ENCODE measurements at places on chromosomes 5 and 9. TPM values are rescaled to one million over a fixed set of nuclear protein-coding genes. Genes with fewer than 3 reads are reported as not detected.

DNA sequence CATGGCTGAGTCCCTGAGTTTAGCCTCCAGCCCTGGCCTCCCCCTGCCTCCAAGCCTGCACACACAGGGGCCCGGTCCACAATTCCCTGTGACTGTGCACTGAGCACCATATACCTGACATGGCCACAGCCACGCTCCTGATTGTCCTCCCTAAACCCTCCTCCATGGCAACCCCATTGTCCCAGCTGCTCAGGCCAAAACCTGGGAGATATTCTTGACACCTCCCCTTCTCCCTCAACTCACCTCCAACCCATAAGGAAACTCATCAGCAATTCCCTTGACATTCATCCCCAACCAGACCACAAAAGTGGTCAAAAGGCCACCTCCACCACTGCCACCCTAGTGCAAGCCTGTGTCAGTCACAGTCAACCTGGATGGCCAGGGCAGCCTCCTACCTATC lies 107.5 kb upstream of the MVB12B start:
- no peak for DNase-seq

GRCh38 chr9:81537964-81538363 lies 151.4 kb downstream of the TLE1 start:
- DNase-seq: no peak

Gene SLC4A9
- total RNA-seq: not detected

Gene TAS2R1
- total RNA-seq: not detected

GRCh38 chr5:116911074-116911473 lies 336.5 kb upstream of the SEMA6A start:
- DNase-seq: no peak

DNA sequence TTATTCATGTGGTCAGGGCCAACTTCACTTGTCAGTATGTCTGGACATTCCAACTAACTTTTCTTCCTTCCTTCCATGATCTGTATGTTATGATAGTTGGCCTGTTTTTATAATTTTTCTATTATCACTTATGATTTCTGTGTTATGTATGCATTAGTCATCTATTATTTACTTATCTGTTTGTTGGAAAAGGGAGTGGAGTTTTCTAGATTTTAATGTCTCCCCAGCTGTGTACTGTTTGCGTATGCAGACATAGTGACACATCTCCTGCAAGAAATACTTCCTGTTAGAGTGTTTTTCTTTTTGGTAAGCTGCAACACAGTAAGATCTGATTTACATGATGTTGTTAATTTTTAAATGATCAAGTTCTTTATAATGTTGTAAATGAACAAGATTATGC lies 8.7 kb upstream of the INSYN2B start:
- DNase-seq: no peak

- DNase-seq: no peak
These were observed 12.0 kb downstream of the MACROH2A1 start for GRCh38 chr5:135386886-135387628.

DNA sequence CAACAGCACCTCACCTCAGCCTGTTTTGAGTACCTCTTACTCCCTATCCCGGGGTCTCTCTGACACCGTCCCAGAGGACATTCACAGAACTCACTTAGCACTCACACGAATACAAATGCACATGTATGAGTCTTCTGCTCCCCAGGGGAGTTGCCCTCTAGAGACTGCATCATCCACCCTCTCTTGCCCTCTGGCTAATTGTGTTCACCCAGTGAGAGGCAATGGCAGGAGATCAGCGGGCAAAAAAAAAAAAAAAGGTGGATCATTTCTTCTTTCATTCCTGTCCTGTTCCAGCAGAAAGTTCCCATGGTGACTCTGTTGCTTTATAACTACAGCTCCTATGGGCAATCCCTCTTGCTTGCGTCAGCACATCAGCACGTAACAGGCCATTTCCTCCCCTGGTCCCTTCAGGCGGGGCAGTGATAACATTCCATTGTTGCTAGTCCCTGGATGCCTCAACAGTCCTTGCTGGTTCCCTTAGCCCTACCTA lies 23.5 kb upstream of the SNX2 start:
- no peak for DNase-seq

- DNase-seq: no peak
These were observed 1222.9 kb downstream of the PTPRD start for GRCh38 chr9:9389904-9390303.

DNA sequence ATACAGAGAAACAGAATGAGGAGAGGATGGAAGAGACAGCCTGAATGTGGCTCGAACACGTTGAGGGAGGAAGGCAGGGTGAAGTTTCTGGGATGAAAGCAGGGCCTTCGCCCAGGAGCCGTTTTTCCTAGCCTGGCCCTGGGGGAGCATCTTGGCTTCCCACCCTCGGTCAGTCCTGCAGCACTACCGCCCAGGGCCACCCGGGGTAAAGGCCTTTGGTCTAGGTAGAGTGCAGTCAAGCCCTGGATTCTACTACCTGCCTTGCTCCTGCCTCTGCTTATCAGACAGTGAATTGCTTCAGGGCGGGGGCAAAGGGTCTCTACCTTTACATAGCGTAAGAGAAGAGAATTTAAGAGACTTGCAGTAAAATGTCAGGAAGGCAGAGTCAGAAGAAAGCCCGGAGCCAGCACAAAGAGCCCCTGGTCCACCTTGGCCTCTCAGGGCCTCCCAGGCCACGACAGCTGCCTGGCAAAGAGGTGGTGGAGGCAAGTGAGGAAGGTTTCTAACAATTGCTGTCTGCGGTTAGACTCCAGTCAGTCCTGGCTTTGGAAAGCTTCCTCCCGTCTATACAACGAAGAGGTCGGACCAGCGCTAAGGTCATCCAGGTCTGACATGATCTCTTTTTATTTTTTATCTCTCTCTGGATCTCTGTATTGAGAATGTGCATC lies 17.9 kb downstream of the COL15A1 start:
- no peak for DNase-seq

- DNase-seq: no peak
These were observed 64.4 kb downstream of the PLCXD3 start for GRCh38 chr5:41445937-41446563.

Gene CCL27
- total RNA-seq: not detected

Gene SOX30
- total RNA-seq: not detected

DNA sequence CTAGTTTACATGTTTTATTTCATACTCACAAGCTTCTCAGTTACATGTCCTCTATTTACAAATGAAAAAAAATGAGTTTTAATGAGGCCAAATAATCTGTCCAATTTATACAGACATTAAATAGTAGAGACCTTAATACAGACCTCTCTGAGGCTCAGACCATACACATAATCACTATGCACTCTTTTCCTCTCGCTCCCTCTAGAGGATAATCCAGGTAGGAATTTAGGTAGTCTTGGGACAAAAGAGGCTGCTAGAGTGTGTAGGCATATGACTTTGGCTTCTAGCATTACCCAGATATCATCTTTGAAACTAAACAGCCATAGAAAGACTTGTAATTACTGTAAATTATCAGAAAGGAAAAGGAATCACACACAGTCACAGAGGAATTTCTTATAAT lies 444.7 kb downstream of the HINT1 start:
- no peak for DNase-seq

Gene FGF1
- not detected for total RNA-seq
